NCI-H2029 (cell line): ENCODE measurements at places on chromosomes 16 and 17.

GRCh38 chr17:59454633-59455105, 110.7 kb upstream of the DHX40 start:
- no peak for DNase-seq

DNA sequence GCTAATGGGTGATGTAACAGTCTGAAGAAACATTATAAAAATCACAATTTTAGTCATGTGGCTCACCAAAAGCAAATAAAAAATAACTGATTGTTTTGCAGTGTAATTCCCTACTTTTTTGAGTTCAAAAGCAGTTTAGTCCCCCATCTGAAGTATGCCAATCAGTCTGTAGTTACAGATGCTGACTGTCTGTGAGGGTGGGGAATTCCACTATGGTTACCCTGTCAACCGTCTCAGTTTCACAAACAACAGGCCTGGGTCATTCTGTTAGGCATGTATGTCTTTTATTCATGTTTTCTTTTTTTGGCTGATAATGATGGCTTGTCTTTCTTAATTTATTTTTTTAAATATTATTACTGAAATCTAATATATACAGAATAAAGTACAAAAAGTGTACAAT, 69.3 kb downstream of the STXBP4 start:
- no peak for DNase-seq

DNA sequence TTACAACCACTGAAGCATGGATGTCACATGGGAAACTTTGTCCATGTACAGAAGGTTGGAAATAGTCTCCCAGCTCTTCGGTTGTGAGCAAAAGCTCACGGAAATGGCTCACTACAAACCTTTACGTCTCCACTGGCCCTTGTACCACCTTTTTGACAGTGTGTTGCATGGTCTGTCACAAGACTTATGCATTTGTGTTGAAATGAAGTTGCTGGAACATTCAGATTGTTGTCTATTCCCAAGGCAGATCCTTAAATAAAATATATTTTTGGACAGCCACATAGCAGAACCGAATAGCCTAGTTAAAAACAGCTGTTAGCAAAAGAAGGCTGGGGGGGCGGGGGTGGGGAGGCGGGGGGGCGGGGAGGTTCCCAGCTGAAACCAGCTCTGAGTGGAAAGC, 39.2 kb downstream of the KNOP1 start:
- no peak for DNase-seq

- DNase-seq, result no peak
Measured at GRCh38 chr16:58421059-58421458, 28.8 kb downstream of the GINS3 start.

GRCh38 chr17:79537686-79538085, 73.2 kb downstream of the RBFOX3 start:
- no peak for DNase-seq

DNA sequence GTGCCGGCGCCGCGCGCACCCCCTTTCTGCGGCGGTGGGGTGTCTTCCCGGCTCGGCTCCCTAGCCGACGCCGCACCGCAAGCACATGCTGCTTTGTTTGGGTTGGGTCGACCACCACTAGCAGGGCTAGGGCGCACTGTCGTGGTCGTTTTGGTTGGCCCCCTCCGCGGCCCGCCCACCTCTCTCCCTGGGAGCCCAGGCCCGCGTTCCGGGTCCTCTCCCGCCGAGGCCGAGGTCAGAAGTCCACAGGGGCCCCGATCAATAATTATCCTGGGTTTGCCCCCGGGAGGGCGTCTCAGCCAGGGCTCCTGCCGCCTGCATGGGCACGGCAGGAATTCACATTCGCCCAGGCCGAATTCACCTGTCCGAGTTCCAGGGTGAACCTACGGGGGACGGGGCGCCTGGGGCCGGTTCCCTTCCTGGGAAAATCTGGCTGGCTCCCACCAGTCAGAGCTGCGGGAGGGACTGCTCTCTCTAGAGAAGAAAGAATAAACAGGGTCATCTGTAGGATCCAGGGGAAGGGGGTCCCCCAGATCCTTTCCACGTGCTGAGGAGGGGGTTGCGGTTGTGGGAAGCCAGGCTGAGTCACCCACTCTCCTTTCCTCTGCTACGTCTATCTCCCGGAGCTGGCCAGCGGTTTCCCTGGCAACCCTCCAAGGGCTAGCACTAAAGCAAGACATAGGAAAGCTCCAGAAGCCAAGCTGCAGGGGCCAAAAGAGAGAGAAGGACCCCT, 584 bp upstream of the STAT5B start:
- peak; percentile 17 for DNase-seq

DNA sequence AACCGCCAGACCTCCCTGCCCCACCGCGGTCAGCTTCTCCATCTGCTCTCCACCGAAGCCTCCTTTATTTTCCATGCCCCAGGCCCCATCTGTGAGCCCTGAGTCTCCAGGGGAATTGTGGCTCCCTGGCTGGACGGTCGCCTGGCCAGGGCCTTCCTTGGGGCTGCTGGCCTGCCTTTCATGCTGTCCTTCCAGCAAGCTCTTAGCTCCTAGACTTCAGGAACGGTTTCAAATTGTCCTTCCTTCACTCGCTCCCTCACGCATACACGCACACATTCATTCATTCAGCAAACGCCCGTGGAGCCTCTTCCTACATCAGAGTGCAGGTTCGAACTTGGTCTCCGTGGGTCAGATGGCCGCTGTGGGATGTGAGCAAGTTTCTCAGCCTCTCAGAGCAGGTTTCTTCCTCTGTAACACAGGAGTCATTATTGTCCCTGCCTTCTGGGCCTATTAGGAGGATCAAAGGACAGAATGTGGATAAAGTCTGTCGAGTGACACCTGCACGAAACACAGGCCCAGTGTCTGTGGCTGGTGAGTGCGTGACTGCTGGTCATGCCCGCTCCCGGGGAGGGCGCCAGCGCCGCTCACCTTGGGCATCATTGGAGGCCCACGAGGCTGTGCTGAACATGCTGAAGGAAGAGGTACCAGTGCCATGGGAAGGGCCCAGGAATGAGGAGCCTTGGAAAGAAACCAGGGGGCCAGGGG, 18.7 kb upstream of the GSE1 start:
- DNase-seq, result no peak

GRCh38 chr16:27644165-27644564, 94.2 kb downstream of the KATNIP start:
- DNase-seq, result no peak

GRCh38 chr17:10290041-10290440, 82.8 kb downstream of the MYH13 start:
- DNase-seq, result no peak

GRCh38 chr17:78381601-78382232, 3.3 kb downstream of the PGS1 start:
- DNase-seq, result no peak

DNA sequence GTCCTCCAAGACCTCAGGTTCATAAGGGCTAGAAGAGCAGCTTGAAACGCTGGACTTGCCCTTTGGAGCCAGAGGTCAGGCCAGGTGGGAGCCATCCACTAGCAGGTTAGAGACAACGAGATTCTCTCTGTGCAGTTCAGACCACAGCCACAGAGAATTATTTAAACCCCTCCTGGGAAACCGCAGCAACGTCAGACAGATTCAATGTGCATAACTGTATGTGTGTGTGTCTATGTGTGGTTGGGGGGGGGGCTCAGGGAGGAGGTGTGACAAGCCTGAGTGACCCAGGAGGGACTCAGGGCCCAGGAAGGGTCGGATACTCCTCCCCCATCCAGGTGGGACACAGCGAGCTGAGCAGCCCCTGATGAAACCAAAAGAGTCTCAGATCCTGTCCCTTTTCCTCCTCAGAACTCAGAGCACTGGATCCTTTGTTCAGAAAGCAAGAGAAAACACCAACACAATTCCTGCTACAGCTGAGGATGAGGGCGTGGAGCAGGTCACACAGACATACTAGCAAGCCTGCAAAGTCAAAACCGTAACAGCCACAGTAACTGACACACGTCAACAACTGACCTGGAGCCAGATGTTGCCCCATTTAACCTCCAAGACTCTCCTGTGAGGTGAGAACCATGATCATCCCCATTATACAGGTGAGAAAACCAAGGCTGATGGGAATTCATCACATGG, 66.8 kb downstream of the XYLT1 start:
- no peak for DNase-seq

DNA sequence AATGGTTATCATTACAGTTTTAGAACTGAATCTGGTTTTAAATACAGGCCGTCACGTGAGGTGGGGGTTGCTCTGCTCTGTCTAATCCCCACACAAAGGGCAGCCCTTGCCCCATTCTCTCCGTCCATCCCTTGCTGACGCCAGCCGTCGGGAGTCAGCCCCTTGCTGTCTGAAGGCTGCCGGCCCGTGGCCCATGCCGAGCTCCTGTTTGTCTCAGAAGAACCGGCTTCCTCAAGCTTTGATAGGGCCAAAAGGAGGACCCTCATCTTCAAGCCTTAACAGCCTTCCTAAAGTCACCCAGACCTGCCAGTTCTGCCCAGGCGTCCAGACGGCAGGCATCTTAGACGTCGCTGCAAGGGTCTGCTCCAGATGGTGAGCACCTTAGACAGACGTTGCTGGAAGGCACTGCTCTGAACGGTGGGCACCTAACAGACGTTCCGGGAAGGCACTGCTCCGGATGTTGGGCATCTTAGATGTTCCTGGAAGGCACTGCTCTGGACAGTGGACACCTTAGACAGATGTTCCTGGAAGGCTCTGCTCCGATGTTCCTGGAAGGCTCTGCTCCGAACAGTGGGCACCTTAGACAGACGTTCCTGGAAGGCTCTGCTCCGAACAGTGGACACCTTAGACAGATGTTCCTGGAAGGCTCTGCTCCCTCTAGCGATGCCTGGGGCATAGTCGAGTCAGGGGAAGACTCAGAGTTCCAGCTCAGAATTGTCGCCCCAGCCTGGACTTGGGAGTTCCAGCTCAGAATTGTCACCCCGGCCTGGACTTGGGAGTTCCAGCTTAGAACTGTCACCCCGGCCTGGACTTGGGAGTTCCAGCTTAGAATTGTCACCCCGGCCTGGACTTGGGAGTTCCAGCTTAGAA, 35.1 kb upstream of the CHMP6 start:
- DNase-seq, result no peak

DNA sequence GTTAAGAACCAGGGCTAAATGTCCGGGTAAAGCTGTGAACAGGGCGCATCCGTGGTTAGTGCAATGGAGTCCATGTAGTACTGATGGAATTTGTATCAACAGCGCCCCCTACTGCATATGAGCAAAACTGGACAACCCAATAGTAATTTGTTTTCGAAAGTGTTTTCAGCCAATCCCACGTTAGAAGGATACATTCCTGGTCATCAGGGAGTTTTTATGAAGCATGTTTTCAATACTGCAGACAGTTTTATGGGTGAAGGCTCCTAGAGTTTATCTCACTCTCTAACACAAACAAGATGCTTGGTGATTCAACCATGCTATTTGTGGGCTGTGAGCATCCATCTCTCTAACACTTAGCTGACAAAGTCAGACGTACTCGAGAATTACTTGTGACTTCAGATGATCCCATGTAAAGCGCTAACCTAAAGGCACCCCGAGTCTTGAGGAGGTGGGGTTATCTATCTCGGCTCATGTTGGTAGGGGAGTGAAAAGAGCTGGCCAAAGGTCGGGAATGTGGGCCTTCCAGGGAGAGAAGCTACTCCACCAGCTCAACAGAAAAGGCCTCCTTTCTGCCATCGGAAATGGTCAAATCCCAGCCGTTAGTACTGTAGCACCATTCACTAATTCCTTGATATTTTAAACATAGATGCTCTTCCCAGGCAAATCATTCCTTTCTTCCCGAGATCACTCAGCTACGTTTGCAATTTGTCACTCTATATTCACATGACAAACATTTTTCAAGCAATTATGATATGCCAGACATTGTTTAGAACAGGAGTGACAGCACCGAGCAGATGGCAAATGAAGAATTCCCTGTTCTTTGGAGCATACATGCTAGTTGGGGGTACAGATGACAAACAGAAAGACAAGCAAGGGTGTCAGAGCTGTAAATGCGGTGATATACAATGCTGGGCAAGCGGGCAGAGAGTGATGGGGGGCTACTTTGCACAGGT, 46.9 kb upstream of the HNF1B start:
- DNase-seq, result no peak

GRCh38 chr16:88366704-88367047, 16.1 kb upstream of the ZNF469 start:
- no peak for DNase-seq

DNA sequence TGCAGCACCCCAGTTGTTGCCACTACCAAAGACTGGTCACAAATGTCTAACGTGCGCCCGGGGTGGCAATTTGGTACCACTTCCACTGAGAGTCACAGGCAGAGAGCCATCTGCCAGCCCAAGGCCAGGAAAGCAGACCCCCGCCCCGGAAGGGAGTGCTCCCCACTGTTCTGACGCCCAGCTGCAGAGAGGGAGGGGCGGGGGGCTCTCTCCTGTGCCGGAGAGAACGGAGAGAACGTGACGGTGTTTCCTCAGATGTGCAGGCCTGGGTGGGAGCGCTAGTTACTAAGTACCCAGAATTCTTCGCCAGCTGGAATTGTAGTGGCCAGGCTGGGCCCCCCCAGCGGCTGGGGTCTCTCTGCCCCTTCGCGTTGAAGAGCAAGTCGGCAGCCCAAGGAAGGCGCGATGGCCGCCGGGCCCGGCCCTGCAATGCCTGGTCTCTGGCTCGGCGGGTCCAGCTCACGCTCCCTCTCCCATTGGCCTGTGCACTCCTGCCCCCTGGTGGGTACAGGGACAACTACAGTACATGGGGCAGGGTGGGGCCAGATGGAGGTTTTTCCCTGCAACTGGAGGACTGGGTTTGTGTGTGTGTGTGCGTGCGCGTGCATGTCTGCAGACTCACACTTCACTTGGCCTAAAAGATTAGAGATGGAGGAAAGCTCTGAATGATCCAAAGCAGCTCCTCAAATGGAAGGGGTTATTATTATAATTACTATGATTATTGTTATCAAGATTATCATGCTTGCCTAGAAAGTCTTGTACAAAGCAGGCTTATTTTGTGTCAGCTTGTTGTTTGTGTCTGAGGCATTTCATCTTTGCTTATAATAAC, 107.1 kb downstream of the AMFR start:
- no peak for DNase-seq

GRCh38 chr16:11409398-11409797, 64.1 kb downstream of the RMI2 start:
- no peak for DNase-seq
